Activated B cell treated with CpG ODN at 0.5 μM for 24 hours (primary cell): ENCODE measurements at places on chromosomes 12 and 14. TPM values are rescaled to one million over a fixed set of nuclear protein-coding genes. Genes with fewer than 3 reads are reported as not detected.

The CYP27B1 gene
- total RNA-seq, result 2.4 and 2.5 TPM in 2 replicates

The MYH6 gene
- total RNA-seq, result not detected in 2 replicates

DNA sequence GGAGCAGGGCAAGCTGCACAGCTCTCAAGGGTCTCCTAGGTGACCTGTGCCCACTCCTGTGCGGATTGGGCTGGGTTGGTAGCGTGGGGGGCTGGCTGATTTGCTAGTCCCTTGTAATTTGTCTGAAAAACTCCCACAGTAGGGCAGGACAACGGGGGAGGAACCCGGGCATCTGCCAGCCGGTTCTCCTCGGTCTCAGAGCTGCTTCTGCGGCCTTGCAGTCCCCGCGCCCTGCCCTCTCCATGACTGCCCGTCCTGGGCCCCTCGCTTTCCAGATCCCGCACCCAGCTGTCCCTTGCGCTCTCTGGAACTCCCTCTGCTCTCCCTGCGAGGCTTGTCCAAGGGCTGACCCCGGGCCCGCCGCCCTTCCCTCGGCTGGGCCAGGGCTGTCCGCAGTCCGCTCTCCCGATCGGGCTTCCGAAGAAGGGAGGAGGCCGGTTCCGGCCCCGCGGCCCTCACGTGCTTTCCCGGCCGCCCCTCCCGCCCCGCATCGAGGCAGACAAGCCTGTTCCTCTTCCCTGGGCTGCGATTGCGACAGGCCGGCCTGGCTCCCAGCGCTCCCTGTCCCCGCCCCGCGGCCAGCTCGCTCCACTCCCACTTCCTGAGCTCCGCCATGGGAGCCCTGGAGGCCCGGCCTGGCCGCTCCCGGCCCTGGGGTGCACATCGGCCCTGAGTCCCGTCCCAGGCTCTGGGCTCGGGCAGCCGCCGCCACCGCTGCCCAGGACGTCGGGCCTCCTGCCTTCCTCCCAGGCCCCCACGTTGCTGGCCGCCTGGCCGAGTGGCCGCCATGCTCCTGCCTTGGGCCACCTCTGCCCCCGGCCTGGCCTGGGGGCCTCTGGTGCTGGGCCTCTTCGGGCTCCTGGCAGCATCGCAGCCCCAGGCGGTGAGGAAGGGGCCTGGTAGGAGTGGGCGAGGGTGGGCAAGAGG is at the start of gene LTBR:
Gene LTBR, plus strand, starts transcription at position 591 of the 927 bp plus-strand sequence. Its CDS starts 197 bp downstream, at position 788.
- H3K36me3 ChIP-seq, result no peaks in the 10 kb centered on the region
- H3K27me3 ChIP-seq, result peaks cover 54% of the 10 kb centered on the region
- no peak for DNase-seq

GRCh38 chr14:24790196-24790595 is 156.2 kb upstream of the GZMB start:
- no peak for DNase-seq
- peaks cover 16% of the 10 kb centered on the region for H3K27me3 ChIP-seq
- no peaks in the 10 kb centered on the region for H3K36me3 ChIP-seq

GRCh38 chr14:69048456-69048855 is 69.4 kb upstream of the ACTN1 start:
- peaks cover 3% of the 10 kb centered on the region for H3K27me3 ChIP-seq
- H3K4me1 ChIP-seq, result peaks cover 7% of the 10 kb centered on the region
- H3K27ac ChIP-seq, result peak overlapping the region; percentile 28
- DNase-seq, result no peak
- no peak overlapping the region for H3K4me3 ChIP-seq
- peaks cover 17% of the 10 kb centered on the region for H3K36me3 ChIP-seq

GRCh38 chr12:34344851-34345522 is 322.7 kb downstream of the ALG10 start:
- H3K27ac ChIP-seq, result no peak overlapping the region
- no peak for DNase-seq
- H3K4me3 ChIP-seq, result no peak overlapping the region
- no peaks in the 10 kb centered on the region for H3K4me1 ChIP-seq
- H3K27me3 ChIP-seq, result no peaks in the 10 kb centered on the region
